ENCODE measurements at places on chromosomes 11 and 22. TPM values are rescaled to one million over a fixed set of nuclear protein-coding genes. Genes with fewer than 3 reads are reported as not detected.
A peak's percentile ranks its signal among the peaks of the same experiment; 100 is the strongest.

The TENM4 gene
- total RNA-seq, result not detected

GRCh38 chr11:35145271-35145670 is 6.3 kb downstream of the CD44 start:
- H3K4me3 ChIP-seq, result peak overlapping the region; percentile 78
- H3K27me3 ChIP-seq, result no peaks in the 10 kb centered on the region
- H3K36me3 ChIP-seq, result peaks cover 85% of the 10 kb centered on the region
- DNase-seq, result peak; percentile 61
- H3K27ac ChIP-seq, result peak overlapping the region; percentile 99

DNA sequence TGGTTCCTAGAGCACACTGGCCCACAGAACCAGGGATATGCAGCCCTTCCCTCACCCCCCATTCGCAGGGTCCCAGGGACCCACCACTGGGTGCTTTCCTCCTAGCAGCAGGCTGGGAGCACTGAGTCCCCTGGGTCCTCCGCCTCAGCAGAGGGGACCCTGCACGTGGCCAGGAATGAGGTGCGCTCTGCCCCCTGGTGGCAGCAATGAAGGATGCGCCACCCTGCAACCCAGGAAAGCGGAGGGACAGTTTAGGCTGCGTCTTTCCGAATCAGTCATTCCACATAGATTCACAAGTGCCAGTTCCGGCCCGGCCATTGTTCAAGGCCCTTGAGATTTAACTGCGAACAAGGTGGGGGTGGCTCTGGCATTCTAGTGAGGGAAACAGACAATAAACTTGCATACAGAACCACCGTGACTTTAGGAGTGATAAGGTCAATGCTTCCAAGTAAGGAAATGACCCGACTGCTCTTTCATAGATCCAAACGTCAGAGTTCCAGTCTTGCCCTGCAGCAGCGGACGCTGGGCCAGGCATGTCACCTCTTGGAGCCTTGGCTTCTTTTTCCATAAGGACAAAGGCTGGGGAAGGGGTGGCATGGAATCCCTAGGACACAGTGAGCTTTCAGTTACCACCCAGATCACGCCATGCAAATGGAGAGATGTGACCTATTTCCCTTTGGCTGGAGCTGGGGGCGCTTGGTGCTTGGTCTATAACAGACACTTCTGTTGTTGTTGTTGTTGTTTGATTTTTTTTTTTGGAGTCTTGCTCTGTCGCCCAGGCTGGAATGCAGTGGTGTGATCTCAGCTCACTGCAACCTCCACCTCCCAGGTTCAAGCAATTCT is 7.7 kb downstream of the RIN1 start:
- no peaks in the 10 kb centered on the region for H3K27me3 ChIP-seq
- peaks cover 26% of the 10 kb centered on the region for H3K4me1 ChIP-seq
- H3K27ac ChIP-seq, result peak overlapping the region; percentile 26
- peak overlapping the region; percentile 62 for H3K4me3 ChIP-seq
- DNase-seq, result peak; percentile 85

The OR2AT4 gene
- total RNA-seq, result not detected

The TANGO2 gene
- 16.5 TPM for total RNA-seq

GRCh38 chr22:39534092-39534506 is 1.6 kb upstream of the RPS19BP1 start:
- no peak for DNase-seq
- peaks cover 33% of the 10 kb centered on the region for H3K36me3 ChIP-seq
- no peak overlapping the region for H3K4me3 ChIP-seq
- peaks cover 30% of the 10 kb centered on the region for H3K4me1 ChIP-seq

The MB gene
- not detected for total RNA-seq

- no peaks in the 10 kb centered on the region for H3K27me3 ChIP-seq
- H3K4me3 ChIP-seq, result no peak overlapping the region
- peaks cover 9% of the 10 kb centered on the region for H3K4me1 ChIP-seq
- peaks cover 5% of the 10 kb centered on the region for H3K36me3 ChIP-seq
- peak overlapping the region; percentile 49 for H3K27ac ChIP-seq
Observed at GRCh38 chr22:40898850-40899357, 37.0 kb upstream of the DNAJB7 start.

The PPFIA1 gene
- total RNA-seq, result 30.9 TPM

DNA sequence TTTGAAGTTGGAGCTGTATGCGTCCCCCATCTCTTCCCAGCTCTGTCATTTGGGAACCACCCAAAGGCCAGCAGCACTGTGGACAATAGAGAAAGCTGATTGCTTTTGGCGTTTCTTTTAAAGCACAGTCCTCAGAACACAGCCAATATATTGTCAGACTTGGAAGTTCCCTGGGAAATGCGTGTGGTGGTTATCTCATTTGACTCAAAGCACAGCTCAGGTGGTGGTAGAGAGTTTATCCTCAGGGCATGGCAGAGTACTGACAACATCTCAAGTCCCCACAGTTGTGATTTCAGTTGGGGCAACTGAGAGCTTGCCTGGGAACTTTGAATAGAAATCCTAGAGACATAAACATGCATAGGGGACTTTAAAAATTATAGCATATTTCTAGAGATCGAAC is 601.3 kb downstream of the ETS1 start:
- H3K27me3 ChIP-seq, result peaks cover 6% of the 10 kb centered on the region
- no peak for DNase-seq
- H3K27ac ChIP-seq, result no peak overlapping the region
- no peaks in the 10 kb centered on the region for H3K36me3 ChIP-seq
- H3K4me1 ChIP-seq, result no peaks in the 10 kb centered on the region
- no peak overlapping the region for H3K4me3 ChIP-seq

The TIMP3 gene
- total RNA-seq, result 0.14 TPM

The BLID gene
- not detected for total RNA-seq

DNA sequence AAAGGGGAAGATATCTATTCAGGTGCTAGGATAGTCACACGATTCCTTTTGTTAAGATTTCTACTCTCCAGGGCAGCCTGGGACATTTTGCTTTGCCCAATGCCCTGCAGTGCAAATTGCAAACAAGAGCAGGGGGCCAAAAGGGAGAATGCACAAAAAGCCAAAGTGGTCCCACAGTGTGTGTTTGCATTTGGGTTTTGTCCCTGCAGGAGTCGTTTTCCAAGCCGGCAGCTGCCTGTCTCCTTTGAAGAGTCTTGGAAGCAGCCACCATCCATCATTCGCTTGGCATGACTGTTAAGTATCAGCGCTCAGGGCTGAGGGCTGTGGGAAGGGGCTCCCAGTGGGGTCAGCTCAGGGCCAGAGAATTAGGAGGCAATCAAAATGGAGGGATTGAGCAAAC is 184.7 kb downstream of the MIAT start:
- H3K36me3 ChIP-seq, result no peaks in the 10 kb centered on the region
- H3K4me1 ChIP-seq, result no peaks in the 10 kb centered on the region
- no peaks in the 10 kb centered on the region for H3K27me3 ChIP-seq
- no peak overlapping the region for H3K27ac ChIP-seq
- H3K4me3 ChIP-seq, result no peak overlapping the region

The GLYATL1 gene
- 0.52 TPM for total RNA-seq

GRCh38 chr22:38056969-38057891 is at the start of gene PICK1:
Gene PICK1, plus strand, starts transcription at chr22:38057404. Its CDS starts 406 bp downstream, at chr22:38057810.
- H3K27me3 ChIP-seq, result no peaks in the 10 kb centered on the region
- H3K36me3 ChIP-seq, result peaks cover 6% of the 10 kb centered on the region
- DNase-seq, result peak; percentile 87
- H3K27ac ChIP-seq, result peak within 1 kb of the TSS; percentile 98

GRCh38 chr11:44771841-44772240 is 45.1 kb downstream of the TSPAN18 start:
- DNase-seq, result no peak
- peaks cover 4% of the 10 kb centered on the region for H3K27me3 ChIP-seq
- no peak overlapping the region for H3K4me3 ChIP-seq
- H3K36me3 ChIP-seq, result peaks cover 6% of the 10 kb centered on the region

DNA sequence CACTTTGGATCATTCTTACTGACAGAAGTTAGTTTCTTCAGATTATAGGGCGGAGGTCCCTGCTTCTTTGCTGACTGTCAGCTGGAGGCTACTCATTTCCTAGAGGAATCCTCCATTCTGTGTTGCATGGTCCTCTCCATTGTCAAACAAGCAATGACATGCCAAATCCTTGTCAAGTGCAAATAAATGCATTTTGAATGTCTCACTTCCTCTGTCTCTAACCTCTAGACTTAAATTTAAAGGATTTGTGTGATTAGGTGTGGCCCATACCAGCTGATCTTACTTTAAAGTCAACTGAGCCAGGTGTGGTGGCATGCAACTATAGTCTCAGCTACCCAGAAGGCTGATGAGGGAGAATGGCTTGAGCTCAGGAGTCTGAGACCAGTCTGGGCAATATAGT is 458.4 kb upstream of the CCDC179 start:
- H3K27me3 ChIP-seq, result no peaks in the 10 kb centered on the region
- H3K4me3 ChIP-seq, result no peak overlapping the region
- no peak for DNase-seq
- no peaks in the 10 kb centered on the region for H3K4me1 ChIP-seq

DNA sequence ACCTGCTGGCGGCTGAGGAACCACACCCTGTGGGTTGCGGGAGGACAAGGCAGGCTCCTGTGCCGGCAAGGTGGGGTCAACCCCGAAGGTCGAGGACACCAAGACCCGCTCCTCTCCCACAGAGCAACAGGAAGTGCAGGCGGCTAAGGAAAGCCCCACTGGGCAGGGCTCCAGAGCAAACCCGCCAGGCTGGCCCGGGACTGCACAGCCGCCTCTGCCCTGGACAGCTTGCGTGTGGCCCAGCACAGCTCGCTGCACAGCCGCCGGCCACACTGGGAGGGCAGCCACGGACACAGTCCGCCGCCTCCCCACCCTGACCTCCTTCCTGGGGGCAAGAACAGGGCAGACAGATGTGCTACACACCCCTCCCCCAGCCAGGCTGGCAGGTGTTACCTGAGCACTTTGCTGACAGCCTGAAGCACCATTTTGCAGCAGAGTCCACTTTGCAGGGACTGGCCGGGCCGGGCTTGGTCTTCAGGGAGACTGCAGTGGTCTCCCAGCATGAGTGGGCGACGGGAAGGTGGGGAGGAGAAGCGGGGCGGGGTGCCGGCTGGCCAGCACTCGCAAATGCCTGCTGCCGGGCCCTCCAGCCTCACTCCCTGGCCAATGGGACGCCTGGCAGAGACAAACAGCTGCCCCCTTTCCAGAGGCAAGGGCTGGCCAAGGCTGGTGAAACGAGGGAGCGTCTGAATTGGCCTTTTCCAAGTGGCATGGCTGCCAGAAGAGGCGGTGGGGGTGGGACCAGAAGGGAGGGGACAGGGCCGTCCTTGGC is at the start of gene MOB2:
Gene MOB2, minus strand, starts transcription at position 726 of the 772 bp plus-strand sequence. Its CDS starts 223 bp downstream, at position 503.
- H3K36me3 ChIP-seq, result peaks cover 2% of the 10 kb centered on the region
- no peak for DNase-seq
- peaks cover 17% of the 10 kb centered on the region for H3K4me1 ChIP-seq

- no peak overlapping the region for H3K27ac ChIP-seq
- H3K27me3 ChIP-seq, result no peaks in the 10 kb centered on the region
- DNase-seq, result no peak
- H3K4me3 ChIP-seq, result no peak overlapping the region
- H3K36me3 ChIP-seq, result no peaks in the 10 kb centered on the region
- no peaks in the 10 kb centered on the region for H3K4me1 ChIP-seq
Observed at GRCh38 chr22:44281768-44282637, 30.7 kb downstream of the SHISAL1 start.

- H3K36me3 ChIP-seq, result no peaks in the 10 kb centered on the region
- H3K4me3 ChIP-seq, result no peak overlapping the region
- H3K4me1 ChIP-seq, result no peaks in the 10 kb centered on the region
- H3K27me3 ChIP-seq, result no peaks in the 10 kb centered on the region
Observed at GRCh38 chr11:20729597-20730105, 60.3 kb downstream of the NELL1 start.

DNA sequence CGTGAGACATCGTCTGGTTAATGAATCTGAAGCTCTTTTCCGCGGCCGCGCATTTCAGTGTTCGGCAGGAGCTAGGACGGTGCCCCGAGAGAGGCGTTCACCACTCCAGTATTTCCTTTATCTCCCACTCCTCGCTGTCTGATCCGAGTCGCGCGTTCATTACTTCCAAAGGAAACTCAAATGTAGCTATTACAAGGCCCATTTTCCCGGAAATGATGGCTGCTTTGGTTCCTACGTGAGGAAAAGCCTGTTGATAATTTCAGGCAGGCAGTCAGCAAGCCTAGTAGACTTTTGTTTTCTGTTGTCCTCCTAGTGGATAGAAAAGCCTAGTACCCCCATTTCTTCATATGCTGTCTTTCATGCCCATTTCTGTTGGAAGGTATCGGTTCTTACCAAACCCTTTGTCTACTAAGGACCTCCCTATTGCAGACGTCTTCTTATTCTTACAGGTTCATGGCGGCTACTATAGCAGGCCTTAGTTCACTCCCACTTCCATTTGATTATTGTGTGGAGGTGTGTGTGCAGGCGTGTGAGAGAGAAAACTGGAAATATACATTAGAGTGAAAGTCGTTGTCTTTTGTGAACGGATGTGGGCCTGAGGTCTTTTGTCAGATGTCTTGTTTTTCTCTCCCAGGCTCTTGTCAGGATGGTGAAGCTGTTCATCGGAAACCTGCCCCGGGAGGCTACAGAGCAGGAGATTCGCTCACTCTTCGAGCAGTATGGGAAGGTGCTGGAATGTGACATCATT is 737 bp downstream of the RBM4 start:
- H3K4me1 ChIP-seq, result peaks cover 71% of the 10 kb centered on the region
- no peaks in the 10 kb centered on the region for H3K27me3 ChIP-seq
- peak overlapping the region; percentile 99 for H3K27ac ChIP-seq
- H3K4me3 ChIP-seq, result peak overlapping the region; percentile 99
- peak; percentile 18 for DNase-seq
- peaks cover 77% of the 10 kb centered on the region for H3K36me3 ChIP-seq

GRCh38 chr11:96105944-96106343 is 182.0 kb upstream of the MTMR2 start:
- H3K27ac ChIP-seq, result peak overlapping the region; percentile 39
- H3K4me3 ChIP-seq, result no peak overlapping the region
- peaks cover 49% of the 10 kb centered on the region for H3K4me1 ChIP-seq
- DNase-seq, result no peak

All from activated naive CD8-positive, alpha-beta T cell treated with anti-CD3 and anti-CD28 coated beads for 36 hours (primary cell).